Neural crest cell (in vitro differentiated cells): ENCODE measurements at places on chromosomes 13 and 19. TPM values are rescaled to one million over a fixed set of nuclear protein-coding genes. Genes with fewer than 3 reads are reported as not detected.

GRCh38 chr13:28204043-28204442 lies 65.7 kb downstream of the PAN3 start:
- DNase-seq, result no peak

GRCh38 chr19:10548746-10549276 lies 5.1 kb downstream of the ATG4D start:
- DNase-seq, result no peak

GRCh38 chr13:76715621-76716020 lies 170.6 kb downstream of the KCTD12 start:
- DNase-seq, result no peak

DNA sequence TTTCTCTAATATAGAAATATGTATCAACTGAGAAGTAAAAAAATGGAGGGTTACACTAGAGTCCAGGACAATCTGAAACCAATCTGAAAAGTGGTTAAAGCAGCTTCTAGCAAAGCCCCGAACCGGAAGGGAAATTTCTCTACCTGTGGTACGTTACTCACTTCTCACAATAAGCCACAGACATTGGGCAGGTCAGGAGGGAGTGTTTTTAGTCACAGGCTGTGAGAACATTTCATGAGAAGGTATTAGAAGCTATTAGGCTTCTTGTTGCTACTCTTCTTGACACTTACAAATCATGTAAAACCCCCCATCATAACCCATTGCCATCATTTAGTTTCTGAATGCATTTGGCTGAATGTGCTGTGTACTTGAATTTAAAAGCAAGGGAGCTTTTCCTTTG lies 120.9 kb downstream of the NUFIP1 start:
- no peak for DNase-seq

Gene RCBTB1
- 40.0 and 44.1 TPM in 2 replicates for total RNA-seq

Gene PNMA8C
- total RNA-seq, result 1.4 and 1.7 TPM in 2 replicates

Gene AMH
- 71.6 and 79.1 TPM in 2 replicates for total RNA-seq

Gene MBD3L4
- total RNA-seq, result not detected in 2 replicates
